ENCODE measurements at places on chromosomes 1 and 21. TPM values are rescaled to one million over a fixed set of nuclear protein-coding genes. Genes with fewer than 3 reads are reported as not detected.

DNA sequence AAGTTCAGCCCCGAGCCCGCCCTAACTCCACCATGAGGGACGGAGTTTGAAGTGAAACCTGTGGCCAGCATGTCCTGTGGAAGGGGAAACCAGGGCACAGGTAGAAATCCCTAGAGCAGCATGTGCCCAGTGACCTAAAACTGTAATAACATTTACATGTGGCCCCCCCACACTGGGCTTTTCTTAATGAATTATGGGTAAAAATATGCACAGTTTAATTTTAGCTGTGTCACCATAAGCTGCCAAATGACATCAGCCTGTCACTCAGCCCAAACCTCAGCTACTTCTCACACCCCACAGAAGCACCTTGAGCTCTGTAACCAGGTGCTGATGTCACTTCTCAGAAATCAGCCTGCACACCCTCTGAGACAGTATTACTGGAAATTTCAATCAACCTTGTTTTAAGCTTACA, 50.0 kb upstream of the SLC19A1 start:
- peak; percentile 41 for DNase-seq

Gene S100A9
- total RNA-seq: 25.1 TPM

Gene LCE3C
- total RNA-seq: not detected

GRCh38 chr1:223007935-223008334, 135.1 kb downstream of the TLR5 start:
- no peak for DNase-seq

DNA sequence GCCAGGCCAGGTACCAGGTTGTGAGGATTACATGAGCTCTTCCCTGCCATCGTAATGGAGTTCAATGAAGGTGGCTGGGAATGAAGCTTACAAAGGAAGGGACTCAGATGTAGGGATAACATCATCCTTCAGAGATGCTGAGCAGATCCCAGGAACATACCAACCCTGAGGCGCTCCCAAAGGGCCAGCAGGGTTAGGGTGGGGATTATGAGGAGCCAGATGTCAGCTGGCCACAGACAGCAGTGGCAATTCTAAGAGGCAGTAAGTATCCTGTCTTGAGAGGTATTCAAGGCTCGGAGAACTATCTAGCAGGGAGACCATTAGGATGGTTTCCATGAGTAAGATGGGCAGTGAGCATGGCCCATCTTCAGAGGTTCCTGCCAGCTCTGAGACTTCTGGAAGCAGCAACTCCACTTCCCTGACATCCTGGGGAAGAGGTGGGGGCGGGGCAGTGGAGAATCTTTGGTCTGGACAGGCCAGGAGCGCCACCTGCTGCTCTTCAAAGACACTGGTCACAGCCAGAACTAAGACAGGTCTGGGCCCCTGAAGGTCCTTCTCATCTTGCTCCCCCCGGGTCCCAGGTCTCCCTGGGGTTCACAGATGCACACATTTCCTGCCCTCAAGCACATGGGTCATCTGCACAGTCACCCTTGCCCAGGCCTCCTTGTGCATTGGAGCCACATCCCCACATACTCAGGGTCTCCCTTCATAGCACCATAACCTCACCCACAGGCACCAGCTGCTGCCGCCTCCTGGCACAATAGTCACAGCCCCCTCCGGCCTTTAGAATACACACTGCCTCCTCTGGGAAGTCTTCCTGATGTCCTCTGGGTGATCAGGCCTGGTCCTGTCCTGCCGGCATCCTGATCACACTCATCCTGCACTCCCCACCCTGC, 2.7 kb upstream of the SDC3 start:
- peak; percentile 93 for DNase-seq

DNA sequence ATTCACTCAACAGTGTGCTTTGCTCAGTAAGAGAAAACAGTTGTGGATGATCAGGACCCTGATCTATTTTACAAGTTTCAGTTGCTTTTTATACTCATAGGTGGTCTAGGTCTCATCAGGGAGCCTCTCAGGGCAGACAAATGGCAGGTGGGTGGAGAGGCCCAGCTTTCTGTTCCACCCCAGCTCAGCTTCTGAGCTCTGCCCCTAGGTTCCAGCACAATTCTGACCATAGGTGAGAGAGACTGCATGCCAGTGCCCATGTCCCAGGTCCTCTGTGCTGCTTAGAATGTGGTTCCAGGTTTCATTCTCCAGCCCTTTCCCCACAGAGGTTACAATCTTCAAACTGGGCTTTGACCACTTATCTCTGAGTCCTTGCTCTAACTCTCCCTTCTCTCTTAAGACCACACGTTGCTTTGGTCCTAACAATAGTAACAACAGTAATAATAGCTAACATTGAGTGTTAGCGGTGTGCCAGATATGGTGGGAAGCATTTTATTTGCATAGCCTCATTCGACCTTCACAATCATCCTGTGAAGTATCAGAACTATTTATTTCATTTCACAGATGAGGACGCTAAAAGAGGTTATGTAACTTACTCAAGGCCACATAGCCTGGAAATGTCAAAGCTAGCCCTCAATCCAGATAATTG, 19.6 kb upstream of the DUSP10 start:
- no peak for DNase-seq

GRCh38 chr1:94084547-94084946, 36.4 kb downstream of the ABCA4 start:
- DNase-seq: no peak

DNA sequence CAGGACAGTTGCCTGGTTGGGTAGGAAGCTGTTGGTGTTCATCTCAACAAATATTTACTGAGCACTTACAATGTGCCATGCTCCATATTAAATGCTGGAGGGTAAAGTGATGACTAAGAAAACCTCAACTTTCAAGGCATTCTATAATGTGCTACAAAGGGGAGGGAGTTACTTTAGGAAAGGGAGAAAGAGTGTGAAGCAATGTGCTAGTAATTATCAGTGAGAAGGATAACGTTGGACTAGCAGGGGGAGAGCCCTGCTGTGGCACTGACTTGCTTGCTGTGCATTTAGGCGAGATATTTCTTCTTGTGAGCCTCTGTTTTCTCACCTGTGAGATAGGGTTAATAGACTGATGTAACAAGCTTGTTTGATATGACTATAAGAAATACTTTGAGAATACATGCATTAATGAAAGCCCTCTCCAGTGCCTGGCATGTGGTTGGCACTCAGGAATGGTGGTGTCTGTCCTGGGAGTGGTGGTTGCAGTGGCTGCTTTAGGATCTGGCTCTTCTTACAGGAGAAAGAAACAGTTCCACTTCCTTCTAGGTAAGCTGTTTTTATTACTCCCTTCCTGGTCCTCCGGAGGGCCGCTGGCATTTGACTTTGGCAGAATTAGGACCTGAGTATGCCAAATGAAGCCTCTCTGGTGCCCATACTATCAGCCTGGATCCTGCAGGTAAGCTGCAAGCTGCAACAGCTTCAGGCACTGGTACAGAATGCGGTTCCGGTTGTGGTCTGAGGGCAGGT, 111.1 kb upstream of the COA6 start:
- DNase-seq: no peak

DNA sequence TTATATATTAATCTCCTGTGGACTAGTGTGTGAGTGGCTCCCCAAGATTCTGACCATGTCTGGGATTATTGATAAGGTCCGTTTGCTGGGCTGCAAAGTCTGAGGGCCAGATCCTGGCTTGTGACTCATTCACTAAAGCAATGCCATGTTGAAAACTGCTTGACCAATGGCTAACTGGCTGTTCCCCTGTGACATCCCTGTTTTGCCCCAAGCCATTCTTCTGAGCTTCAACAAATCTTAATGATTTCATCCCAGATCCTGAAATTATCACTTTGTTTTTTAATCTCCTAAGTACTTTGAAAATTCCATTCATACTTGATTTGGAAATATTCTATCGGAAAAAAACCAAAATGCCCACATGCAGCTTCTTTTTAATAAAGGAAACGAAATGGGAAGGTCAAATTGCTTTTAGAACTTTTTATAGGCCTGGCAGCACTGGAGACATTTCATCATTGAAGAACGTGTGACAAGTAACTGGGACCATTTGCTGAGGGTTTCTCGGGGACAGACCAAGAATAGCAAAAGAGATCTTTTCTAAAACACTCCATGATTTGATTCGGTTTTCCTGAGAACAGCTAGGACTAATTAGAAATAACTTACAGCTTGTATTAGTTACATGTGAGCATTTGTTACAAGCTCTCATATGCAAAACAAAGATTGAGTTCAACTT, 121.3 kb downstream of the TGFB2 start:
- DNase-seq: no peak

DNA sequence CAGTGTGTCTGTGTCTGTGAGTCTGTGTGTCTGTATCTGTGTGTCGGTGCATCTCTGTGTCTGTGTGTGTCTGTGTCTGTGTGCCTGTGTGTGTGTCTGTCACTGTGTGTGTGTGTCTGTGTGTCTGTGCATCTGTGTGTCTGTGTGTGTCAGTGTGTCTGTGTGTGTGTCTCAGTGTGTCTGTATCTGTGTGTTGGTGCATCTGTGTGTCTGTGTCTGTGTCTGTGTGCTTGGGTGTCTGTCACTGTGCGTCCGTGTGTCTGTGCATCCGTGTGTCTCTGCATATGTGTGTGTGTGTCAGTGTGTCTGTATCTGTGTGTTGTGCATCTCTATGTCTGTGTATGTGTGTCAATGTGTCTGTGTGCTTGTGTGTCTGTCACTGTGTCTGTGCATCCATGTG, 44.7 kb upstream of the POFUT2 start:
- no peak for DNase-seq

GRCh38 chr21:34083357-34083756, 10.0 kb downstream of the MRPS6 start:
- no peak for DNase-seq

Data from Peyer's patch (tissue), 4 donors.